ENCODE measurements at places on chromosomes 2 and 18.

- DNase-seq, result no peak
Measured at GRCh38 chr2:199744724-199745123, 106.3 kb downstream of the FTCDNL1 start.

DNA sequence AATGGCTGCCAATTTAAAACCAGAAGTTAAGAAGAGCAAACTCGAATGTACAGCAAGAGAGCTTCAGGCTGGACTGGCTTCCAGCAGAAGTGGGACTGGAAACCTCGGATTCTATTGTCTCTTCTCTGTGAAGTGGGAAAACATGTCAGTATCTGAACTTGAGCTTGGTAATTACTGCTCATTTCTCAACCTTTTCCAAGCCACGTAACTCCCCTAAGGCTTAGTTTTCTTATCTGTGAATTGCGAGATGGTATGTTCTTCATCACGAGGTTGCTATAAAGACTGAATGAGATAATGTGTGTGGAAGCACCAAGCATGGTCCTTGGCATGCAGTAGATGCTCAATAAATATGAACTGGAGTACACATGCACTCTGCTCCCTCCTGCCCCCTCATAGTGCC lies 259.4 kb upstream of the SPRED2 start:
- DNase-seq, result no peak

GRCh38 chr2:140882671-140883620 lies 1247.9 kb downstream of the LRP1B start:
- DNase-seq, result no peak

DNA sequence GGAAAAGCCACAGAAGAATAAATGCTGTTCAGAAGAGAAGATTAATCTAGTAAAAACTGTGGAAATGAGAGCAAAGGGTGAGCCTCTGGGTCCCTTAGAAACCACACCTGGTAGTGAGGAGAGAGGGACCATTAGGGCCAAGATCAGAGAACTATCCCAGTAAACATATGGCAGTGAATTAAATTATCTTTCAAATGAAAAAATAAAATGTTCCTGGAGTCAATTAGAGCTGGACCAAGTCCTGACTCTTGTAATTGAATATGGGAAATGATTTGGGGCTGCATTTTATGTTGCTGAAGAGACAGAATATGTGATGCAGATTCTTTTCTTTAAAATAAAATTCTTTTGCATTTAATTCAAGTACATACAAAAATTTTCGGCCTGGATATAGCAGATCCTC lies 62.2 kb upstream of the PAX3 start:
- no peak for DNase-seq

- no peak for DNase-seq
Measured at GRCh38 chr2:10814142-10814541, 1.6 kb upstream of the PDIA6 start.

DNA sequence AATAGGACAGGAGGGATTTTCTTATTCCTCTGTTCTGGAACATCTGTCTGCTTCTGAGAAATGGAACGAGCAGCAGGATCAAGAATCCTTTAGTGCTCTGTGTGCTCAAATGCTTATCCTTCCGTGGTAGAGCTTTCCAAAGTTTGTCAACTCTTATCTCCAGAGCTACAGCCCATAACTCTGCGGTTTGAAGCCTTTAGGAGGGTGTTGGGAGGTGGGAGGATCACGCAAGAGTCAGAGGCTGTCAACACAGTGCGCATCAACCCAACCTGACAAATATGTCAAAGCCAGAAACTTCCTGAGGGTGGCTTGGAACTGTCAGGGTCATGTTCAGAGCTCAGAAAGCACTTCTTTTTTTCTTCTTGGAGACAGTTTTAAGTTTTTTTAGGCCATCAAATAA lies 95.9 kb downstream of the CRIM1 start:
- no peak for DNase-seq

- peak; percentile 16 for DNase-seq
Measured at GRCh38 chr2:138475277-138475776, 26.2 kb upstream of the SPOPL start.

DNA sequence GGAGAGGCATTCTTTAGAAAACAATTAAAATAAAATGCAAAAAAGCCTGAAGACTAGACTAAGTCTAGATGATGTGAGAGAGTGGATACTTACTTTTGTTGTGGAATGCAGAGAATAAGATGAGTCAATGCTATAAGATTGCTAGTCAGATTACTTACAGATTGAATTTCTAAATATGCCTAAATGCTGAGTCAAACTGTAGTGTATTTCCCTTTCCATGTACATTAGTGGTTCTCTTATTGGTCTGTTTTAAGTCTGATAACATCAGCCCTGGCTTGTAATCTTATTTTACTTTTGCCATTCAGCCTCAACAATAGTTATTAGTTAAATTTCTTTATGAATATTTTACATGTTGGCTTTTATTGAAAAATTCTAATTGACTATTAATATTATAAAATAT lies 702.7 kb downstream of the SOCS6 start:
- no peak for DNase-seq

DNA sequence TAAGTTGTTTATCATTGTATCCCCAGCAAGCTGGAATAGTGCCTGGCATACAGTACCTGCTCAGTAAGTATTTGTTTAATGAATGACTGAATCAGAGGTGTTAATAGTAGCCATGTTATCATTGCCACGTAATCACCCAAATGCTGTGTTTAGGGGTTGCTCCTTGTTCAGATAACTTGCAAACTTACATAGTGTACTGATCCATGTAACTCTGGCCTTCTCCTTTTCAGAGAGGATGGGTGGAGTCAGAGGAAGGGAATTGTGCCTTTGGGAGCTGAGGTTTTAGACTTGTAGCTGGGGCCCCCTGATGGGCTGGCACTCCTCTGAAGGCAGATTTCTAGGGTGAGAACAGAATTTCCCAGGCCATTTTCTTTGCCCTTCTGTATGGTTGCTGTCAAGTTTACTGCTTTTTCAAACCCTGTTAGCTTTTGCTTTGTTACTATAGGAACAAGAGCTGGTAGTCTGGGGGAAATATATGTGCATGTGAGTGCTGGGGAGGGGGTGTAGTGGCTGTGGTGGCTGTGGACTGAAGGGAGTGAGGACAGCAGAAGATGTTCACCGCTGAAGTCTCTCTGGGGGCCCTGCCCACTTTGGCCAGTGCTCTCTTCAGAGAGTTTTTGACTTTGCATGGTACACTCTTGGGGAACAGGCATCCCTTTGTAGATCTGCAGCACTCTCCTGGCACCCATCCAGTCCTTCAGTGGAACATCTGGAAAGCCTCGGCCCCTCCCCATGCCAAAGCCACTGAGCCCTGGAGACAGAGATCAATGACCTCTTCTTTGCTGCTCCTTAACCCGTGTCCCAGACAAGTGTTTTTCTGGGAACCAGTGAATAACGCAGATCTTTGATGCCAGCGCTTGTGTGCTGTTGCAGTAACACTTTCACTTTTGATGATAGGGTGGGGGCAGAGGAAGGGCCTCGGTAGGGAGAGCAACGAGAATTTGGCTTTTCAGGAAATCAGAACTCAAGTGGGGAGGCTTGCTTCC lies 209.0 kb downstream of the PRKCE start:
- DNase-seq, result no peak

- DNase-seq, result peak; percentile 67
Measured at GRCh38 chr2:127857265-127857808, 618 bp downstream of the POLR2D start.

- no peak for DNase-seq
Measured at GRCh38 chr2:175015340-175015739, 10.2 kb upstream of the CHN1 start.
